ENCODE measurements at places on chromosomes 11 and 22. TPM values are rescaled to one million over a fixed set of nuclear protein-coding genes. Genes with fewer than 3 reads are reported as not detected.
A peak's percentile ranks its signal among the peaks of the same experiment; 100 is the strongest.

The OR9G1 gene
- not detected for polyA plus RNA-seq

DNA sequence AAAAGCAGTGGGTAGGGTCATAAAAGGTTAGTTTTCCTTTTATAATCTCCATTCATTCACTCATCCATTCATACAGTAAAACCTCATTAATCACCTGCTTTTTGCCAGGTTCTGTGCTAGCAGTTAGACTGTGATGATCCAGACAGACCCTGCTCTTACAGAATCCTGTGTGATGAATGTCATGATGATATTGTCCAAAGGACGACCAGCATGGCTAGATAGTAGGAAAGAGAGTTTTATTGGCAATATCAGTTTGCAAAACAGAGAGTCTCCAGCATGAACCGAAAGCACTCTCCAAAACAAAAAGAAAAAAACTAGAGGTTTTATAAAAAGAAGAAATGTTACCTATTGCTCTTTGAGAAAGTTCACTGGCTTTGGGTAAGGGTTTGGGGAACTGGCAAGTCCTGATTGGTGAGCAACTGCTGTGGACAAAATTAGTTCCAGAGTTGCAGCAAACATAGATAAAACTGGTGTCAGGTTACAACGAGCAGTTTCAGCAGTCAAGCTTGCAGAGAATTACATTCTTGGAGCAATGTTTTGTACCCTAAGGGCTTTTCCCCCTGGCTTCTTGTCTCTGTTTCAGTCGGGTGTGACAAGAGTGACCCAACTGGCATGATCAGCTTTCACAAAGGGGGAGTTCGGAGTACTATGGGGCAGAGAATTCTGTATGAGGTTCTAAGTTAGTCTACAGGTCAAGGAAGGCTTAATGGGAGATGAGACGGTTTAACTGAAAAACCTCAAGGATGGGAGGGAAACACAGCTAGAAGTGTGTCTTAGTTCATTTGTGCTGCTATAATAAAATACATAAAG, 58.3 kb downstream of the HSD17B12 start:
- DNase-seq = peak; percentile 56

The SLC22A9 gene
- polyA plus RNA-seq = 0.16 TPM

DNA sequence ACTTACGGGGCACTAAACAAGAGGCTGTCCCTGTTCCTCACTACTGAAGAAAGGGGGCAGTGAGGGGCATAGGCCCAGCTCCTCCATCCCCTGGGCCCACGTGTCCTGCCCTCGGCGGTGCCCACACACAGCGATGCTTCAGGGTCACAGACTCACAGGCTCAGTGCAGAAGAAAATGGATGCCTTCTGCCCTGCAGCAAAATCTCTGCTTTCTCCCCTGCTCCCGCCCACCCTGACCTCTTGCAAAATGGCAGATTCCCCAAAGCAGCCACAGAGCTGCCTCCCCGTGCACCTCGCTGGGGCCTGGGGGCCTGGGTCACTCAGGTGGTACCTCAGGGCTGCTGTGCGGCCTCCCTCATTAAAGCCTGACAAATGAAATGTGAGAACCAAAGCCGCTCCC, 204.0 kb downstream of the DSCAML1 start:
- DNase-seq = no peak

The TMPRSS4 gene
- 3.5 TPM for polyA plus RNA-seq

- no peak for DNase-seq
These were observed 5.6 kb downstream of the RGL4 start for GRCh38 chr22:23696326-23696851.
